PC-9 (cell line): ENCODE measurements at places on chromosomes 1 and 21. TPM values are rescaled to one million over a fixed set of nuclear protein-coding genes. Genes with fewer than 3 reads are reported as not detected.

Gene GSTM5
- not detected in 2 replicates for total RNA-seq

Gene SDCCAG8
- 20.7 and 22.7 TPM in 2 replicates for total RNA-seq

Gene AMY1B
- total RNA-seq = not detected in 2 replicates

Gene ANGPTL3
- total RNA-seq = not detected in 2 replicates

Gene LEFTY2
- not detected in 2 replicates for total RNA-seq

Gene PM20D1
- total RNA-seq = not detected in 2 replicates

Gene CLCA4
- total RNA-seq = not detected in 2 replicates

Gene CHIA
- total RNA-seq = not detected in 2 replicates

Gene NUDT4B
- not detected in 2 replicates for total RNA-seq

Gene IFNLR1
- 5.5 and 8.1 TPM in 2 replicates for total RNA-seq

Gene IL20
- not detected in 2 replicates for total RNA-seq

Gene TCHHL1
- not detected in 2 replicates for total RNA-seq

Gene MAN1C1
- 0.41 and 0.48 TPM in 2 replicates for total RNA-seq

Gene SHISA4
- 22.4 and 28.6 TPM in 2 replicates for total RNA-seq

Gene RIMS3
- total RNA-seq = 12.9 and 14.0 TPM in 2 replicates

Gene IGSF3
- total RNA-seq = 27.8 and 30.1 TPM in 2 replicates
